ENCODE measurements at places on chromosomes 11 and 22. TPM values are rescaled to one million over a fixed set of nuclear protein-coding genes. Genes with fewer than 3 reads are reported as not detected.

GNAZ gene
- 22.3 TPM for total RNA-seq

EFCAB6 gene
- not detected for total RNA-seq

RASL10A gene
- total RNA-seq: 0.22 TPM

GGTLC3 gene
- not detected for total RNA-seq

GRCh38 chr22:24937114-24937513 lies 9.4 kb downstream of the LHFPL7 start:
- peak; percentile 24 for DNase-seq

GRCh38 chr11:92663539-92663938 lies 305.9 kb upstream of the MTNR1B start:
- DNase-seq: no peak

GRCh38 chr11:107337917-107338316 lies 119.7 kb downstream of the CWF19L2 start:
- DNase-seq: no peak

DNA sequence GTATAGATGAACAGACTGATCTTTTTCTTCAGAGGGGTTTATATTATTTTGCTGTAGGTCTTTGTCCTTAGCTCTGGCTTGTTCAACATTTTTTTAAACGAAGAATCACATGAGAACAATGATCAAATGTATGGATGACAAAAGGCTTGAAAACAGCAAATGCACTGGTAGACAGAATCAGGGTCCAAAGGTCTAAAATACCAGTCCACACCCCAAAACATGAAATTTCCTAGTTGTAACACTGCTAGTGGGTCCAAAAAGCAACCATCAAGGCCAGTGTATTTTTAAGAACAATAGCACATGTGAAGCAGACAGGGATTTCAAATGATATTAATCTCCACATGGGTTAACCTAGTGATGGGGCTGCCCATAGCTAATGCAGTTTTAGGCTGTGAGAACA lies 162.0 kb downstream of the SWAP70 start:
- DNase-seq: peak; percentile 49

DNA sequence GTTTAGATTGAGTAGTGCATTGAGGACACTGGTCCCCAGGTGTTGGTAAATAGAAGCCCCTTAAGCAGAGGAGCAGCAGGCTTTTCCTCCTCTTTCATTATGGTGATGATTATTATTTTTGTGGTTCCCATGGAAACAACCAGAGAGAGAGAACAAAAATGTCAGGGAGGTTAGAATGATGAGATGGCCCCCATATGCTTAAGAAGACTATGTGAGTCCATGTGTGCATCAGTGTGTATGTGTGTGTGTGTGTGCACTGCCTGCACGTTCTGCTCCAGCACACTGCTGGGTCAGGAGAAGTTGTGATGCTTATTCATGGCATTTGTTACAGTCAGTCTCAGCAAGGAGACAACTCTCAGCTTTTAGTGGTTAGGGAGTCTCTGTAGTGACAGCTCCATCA lies 724.2 kb downstream of the NTM start:
- DNase-seq: no peak

DNA sequence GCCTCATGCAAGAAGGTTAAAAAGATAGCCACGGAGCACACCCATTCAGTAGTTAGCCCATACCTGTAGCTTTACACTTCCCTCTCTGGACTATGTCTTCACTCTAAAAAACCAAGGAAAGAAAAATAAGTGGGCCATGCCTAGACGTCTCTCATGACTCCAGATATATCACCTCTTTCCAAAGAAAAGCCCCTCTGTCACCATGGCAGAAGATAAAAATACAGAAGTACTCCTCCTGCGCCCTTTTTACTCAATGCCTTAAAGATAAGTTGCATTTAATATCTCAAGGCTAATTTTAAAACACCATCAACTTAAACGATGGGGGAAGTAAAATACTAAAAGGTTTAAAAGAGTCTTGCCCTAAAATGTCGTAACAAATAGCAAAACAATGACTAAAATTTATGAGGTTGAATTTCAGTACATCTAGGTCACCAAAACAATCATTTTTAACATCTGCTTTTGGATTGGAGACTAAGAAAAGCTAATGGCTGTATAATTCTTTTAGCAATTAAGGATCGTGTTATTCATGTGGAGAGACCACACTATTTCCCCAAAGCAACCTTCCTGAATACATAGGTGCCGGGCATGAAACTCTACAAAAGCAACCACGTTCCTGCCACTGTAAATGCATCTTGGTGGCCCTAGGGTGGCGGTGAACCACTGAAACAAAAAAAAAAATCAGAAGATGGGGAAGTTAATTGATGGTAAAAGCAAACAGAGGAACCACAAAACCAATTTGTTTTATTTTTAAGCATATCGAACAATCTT lies 46.0 kb downstream of the CELF1 start:
- DNase-seq: no peak

GRCh38 chr11:86617502-86617901 lies 54.9 kb downstream of the ME3 start:
- no peak for DNase-seq

DNA sequence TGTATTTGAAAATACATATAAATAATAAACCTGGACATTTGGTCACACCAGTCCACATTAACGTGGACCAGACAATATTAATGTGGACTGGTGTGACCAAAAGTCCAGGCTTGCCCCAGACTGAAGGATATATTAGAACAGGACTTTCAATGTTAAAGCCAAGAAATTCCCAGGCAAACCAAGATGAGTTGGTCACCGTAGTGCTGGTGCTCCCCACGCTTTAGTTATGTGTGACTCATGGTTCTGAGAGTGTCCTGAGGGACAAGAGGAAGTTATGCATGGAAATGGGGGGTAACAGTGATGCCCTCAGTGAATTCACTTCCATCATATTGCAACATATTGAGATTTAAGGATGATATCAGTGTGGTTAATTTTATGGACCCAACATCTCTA lies 31.4 kb downstream of the POU2AF1 start:
- no peak for DNase-seq

DNA sequence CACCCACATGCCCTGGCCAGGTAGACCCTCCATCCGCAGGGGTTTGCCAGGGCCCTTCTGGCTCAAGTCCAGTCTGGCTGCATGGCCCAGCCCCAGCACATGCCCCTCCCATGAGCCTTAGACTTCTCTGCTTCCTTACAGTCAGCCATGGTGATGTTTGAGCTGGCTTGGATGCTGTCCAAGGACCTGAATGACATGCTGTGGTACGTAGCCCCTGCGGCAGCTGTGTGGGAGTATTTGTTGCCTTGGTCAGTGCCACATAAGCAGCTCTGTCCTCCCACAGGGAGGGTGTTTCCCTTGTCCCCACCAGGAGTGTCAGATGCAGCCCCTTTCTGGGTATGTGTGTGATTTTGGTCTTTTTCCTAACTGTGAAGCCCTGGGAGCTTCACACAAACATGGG lies 17.5 kb downstream of the CDC45 start:
- no peak for DNase-seq

GRCh38 chr11:59710136-59710847 lies 3.4 kb downstream of the OR10V1 start:
- no peak for DNase-seq

GRCh38 chr22:33792832-33793231 lies 127.4 kb downstream of the LARGE1 start:
- DNase-seq: no peak

GRCh38 chr22:49306632-49307480 lies 520.8 kb downstream of the BRD1 start:
- no peak for DNase-seq

- no peak for DNase-seq
Measured at GRCh38 chr11:22079133-22079872, 113.6 kb upstream of the ANO5 start.
